ENCODE measurements at places on chromosomes 5 and 9.

GRCh38 chr5:129460672-129460935 lies 506 bp downstream of the ADAMTS19 start:
- DNase-seq, result no peak

- no peak for DNase-seq
Measured at GRCh38 chr5:173537228-173537627, 79.2 kb downstream of the BOD1 start.

DNA sequence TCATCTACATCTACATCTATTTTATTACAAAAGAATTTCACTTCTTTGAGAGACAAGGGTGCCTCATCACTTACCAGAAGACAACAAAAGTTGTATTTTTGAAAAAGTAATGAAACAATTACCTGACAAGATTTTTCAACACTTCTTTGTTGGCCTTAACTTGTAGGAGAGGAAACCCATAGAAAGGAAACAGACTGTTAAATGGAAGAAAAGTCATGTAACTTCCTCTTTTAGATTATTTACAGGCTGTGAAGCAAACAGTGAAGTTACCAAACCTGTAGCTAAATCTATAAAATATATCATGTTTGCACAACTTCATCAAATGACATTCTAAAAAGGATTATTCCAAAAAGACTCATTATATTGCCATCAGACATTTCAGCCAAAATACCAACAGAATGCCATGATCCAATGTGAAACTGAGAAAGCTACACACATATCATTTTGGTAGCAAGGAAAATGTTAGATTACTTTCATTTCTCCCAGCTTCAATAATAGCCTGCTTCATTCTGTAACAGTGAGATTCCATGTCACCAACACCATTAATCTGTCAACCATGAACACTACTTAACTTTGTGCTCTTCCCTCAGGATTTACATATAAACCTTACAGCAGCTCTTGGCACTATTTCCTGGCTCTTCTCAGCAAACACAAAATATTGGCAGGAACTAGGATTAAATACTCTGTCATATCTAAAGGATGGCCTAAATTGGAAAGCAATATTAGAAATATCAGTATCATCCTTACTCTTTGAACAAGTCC lies 122.5 kb downstream of the MCTP1 start:
- DNase-seq, result no peak

DNA sequence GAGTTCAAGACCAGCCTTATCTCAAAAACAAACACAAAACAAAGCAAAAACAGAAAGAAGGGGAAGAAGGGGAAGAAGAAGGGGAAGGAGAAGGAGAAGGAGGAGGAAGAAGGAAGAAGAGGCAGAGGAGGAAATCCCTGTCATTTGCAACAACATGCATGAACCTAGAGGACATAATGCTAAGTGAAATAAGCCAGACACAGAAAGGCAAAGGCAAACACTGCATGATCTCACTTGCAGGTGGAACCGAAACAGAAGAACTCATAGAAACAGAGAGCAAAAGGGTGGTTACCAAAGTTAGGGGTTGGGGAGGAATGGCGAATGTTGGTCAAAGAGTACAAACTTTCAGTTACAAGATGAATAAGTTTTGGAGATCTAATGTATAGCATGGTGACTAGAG lies 135.4 kb downstream of the UGCG start:
- DNase-seq, result no peak

- DNase-seq, result no peak
Measured at GRCh38 chr5:61735531-61735930, 403.5 kb downstream of the ZSWIM6 start.

DNA sequence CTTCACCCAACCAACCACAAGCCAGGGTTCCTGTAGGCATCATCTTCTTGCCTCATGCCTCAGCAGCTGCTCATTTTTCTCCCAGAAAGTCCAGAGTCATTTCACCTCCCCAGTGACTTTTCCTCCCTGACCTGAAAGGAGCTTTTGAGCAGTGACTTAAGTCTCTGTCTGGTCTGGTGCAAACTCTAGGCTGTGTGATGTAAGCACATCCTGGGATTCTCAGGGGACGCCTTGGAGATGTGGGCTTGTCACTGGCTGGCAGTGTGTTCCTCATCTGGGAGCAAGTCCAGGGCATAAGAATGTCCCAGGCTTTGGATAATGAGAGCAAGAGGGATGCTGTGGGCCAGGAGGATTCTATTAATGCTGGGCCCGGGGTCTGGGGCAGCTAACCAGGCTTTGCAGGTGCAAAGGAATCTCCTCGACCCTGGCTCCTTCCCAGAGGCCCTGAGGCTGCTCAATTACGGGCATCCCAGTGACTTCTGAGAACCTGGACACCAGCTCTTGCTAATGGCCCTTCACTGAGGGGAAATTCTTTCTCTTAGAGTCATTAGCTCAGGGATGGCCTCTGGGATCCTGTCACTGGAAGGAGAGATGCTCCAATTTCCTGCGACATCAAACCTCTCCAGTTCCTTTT lies 211.0 kb upstream of the PANK3 start:
- no peak for DNase-seq

DNA sequence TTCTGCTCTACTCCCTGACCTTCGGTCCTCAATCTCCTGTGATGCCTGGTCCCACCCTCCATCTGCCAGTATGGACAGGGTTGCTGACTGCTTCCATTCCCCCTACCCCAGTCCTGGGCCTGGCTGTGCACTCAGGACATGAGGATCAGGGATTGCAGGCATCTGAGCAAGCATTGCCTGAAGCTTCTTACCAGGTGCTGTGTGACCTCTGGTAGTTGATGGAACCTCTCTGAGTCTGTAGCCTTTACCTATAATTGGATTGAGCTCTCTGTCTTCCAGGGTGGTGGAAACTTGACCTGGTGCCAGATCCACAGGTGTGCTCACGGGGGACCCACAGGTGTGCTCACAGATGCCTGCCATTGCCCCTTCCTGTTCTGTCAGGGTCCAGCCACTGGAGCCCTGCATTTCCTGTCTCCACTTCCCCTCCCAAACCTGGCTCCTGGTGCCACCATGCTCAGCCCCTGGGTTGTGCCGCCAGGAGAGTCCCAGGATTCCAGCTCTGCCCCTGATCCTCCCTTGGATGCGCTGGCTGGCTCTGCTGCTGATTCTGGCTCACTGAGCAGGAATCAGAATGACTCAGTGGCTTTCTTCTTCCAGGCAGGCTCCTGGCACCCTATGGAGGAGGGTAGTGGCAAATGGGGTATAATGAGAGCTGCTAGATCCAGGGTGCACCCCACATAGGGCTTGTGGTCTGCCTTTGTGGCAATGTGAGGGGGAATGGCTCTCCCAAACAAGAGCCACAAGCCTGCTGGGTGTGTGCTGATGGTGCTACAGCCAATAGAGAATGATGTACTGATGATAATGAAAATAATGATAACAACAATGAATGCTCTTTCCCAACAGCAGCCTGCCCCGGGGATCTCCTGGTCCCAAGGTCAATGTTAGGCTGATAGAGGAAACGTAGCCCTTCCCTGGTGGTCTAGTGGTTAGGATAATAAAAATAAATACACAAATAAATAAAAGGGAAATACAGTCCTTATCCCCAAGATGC lies 35.2 kb upstream of the PSD2 start:
- no peak for DNase-seq

GRCh38 chr5:112895682-112896081 lies 26.3 kb downstream of the REEP5 start:
- DNase-seq, result no peak

- DNase-seq, result no peak
Measured at GRCh38 chr5:97094579-97095317, 47.7 kb downstream of the LIX1 start.

DNA sequence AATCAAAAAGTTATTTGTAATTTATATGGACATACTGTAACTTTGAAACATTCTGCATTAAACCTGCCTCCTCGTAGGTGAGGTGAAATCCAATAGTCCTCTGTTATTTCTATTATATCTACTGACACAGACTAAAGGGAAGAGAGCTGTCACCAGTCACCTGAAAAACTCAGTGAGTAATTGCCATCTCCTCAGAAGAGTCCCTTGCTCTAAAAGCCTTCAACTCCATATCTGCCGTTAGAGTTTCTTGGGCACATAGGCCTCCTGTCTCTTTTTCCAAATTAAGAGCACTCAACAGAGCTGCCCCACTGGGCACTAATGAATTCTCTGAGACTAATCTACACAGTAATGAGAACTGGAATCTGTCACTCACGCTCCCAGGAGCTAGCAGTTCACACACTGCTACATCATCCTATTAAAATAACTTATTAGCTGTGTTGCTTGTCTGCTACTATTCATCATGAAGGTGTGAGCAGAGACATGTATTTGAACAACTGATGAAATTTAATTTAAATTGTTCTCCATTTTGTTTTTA lies 67.3 kb upstream of the VCAN start:
- no peak for DNase-seq

DNA sequence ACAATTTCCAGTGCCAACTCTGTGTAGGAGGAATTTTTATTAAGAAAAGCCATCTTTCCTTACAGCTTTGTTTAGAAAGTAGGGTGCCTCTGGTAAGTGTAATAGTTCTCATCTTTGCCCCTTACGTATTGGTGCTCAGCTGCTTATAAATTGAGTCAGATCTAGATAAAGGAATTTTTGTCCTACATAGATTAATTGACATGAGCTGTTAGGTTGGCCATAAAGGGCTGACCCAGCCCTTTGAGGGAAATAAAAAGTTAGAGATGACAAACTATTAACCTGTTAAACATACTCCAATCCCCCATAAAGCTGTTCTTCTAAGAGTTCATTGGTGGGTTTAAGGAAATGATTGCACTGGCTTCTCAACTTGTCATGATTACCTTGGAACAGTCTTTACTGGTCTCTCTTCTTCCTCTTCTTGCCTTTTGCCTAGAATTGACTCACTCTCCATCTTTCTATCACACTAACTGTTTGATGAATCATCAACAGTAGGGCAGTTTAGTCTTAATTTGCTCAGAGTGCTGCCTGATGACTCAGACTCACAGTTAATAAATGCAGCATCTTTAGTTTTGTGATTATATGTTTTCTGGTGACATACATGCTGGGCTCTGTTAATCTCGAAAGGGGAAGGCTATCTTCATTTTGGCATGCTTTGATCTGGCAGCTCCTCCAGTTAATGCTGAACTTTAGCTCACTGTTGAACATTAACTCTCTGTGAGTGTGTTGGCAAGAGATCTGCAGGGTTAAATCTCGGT lies 51.7 kb downstream of the ARHGAP26 start:
- DNase-seq, result no peak

DNA sequence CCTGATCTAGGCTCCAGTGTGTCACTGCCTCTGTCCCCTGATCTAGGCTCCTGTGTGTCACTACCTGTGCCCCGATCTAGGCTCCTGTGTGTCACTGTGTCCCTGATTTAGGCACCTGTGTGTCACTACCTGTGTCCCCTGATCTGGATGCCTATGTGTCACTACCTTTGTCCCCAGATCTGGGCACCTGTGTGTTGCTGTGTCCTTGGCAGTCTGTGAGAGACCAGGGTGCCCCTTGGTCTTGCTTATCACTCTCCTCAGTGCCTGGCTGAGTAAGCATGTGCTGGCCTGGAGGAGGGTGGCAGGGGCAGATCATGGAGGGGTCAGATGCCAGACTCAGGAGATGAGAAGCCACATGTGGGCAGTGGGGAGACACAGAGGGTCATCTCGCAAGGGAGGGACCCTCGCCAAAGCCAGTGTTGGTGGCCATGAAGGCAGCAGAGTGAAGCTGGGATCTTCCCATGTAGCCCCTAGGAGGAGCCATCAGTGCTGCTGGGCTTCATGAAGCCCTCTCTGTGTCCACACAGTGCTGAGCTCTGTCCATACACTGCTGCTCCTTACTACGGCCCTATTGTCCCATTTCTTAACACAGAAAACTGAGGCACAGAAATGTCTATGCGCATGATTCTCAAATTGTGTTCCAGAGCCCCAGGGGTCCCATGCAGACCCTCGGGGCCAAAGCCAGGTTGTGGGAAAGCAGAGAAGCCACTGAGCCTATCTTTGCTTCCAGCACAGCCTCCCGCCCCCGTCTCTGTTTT lies 15.5 kb downstream of the OLFML2A start:
- DNase-seq, result no peak
